Stimulated activated CD4-positive, alpha-beta T cell treated with anti-CD3 and anti-CD28 coated beads, Interleukin-1b, Interleukin-23, amount 100 ng/mL, for 1 hour (primary cell): ENCODE measurements at places on chromosomes 6 and 20.

DNA sequence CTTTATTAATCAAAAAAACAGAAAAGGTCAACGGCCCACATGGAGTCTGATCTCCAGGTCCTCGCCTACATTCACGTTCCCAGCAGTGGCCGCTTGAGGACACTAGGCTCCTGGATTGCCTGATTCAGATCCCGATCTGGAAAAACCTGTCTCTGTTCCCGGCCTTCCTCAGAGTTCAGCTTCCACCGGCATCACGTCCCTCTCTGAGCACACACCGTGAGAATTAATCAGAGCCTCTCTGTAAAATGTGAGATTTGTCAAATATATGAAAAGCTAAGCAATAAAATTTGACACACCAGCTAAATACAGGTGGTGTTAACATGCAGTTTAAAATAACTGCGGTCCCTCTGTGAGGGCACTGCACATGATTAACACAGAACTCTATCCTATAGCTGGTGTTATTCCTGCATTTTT, 122.8 kb upstream of the COL21A1 start:
- no peak for DNase-seq

GRCh38 chr6:54900666-54901065, 54.1 kb downstream of the FAM83B start:
- no peak for DNase-seq

DNA sequence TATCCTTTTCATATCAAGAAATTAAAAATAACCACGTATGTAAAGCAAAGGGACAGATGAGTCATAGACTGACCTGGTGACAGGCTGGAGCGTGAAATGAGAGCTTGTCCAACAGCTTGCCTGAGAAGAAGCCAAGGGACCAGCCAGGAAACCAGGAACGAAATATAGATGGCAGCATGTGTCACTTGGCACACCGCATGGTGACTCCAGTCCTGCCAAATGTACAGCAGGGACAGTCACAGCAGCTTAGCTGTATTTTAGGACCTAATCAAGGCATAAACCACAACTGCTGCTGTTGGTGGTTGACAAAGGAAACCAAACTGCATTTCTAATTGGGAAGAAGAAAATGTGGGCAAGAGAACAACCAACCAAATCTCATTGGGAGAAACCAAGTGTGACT, 755.0 kb downstream of the TFAP2A start:
- DNase-seq: no peak

- DNase-seq: no peak
These were observed 536.7 kb upstream of the IMPG1 start for GRCh38 chr6:76609160-76609559.

DNA sequence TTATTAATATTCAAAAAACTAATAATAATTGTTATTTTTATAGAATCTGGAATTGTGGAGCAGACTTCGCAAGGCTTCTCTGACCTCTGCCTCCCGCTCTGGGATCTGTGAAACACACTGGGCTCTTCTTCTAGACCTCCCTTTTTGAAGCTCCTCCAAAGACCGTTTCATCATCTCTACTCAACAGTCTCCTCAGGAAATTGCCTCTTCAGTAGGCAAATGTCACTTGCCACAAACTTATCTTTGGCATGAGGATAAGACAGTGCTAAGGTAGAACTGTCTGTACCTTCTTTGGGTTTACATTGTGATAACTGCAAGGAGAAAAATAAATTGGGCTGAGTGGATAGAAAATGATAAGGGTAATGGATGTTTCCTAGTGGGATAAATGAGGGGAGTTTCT, 2.3 kb upstream of the MAS1L start:
- no peak for DNase-seq

DNA sequence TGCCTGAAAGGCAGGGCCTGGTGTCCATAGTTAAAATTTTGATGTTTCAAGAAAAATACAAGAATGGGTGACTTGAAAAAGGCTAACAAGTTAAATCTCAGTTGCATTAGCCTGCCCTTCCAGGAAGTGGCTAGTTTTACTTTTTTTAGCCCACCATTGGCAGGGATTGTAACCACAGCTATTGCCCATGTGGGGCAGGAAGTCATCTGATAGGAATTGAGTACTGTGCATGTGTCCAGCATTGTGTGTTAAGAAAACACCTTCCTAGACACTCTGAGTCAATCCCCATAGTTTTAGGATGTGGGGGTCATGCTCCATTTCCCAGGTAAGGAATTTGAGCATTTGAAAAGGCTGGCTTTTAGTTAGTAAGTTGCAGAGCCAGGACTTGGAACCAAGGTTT, 26.9 kb downstream of the LYRM2 start:
- no peak for DNase-seq
